ENCODE measurements at places on chromosomes 7 and 10.

DNA sequence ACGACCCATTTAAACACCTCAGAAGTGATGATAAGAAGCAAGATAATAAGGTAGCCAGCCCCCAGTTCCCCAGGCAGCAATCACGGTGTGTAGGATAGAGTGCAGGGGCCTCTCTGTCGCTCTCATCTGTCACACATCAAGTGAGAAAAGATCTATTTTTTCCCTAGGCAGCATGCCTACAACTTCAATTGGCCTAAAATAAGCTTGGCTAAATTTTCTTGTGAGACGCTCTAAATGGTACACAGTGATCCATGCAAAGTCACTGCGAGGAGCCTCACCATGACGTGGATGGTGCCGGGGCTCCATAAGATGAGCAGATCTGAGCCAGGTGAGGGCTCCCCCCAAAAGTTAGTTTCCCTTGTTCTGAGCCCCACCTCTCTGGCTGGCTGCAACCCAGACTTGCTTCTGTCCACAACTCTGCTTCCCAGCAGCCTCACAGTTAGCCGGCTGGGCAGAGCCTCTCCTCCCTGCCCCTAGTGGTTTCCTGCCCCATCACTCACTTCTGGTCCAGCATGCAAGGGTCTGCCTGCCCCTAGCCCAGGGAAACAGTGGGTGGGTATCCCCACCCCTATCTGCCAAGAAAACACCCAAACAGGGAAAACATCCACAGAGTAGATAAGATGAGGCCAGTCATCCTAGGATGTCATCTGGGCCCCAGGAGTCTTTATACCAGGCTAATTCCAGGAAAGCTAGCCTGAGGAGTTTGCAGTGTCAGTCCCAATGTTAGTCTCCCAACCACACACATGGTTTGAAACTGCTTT lies 342.1 kb downstream of the GRID1 start:
- DNase-seq = no peak

DNA sequence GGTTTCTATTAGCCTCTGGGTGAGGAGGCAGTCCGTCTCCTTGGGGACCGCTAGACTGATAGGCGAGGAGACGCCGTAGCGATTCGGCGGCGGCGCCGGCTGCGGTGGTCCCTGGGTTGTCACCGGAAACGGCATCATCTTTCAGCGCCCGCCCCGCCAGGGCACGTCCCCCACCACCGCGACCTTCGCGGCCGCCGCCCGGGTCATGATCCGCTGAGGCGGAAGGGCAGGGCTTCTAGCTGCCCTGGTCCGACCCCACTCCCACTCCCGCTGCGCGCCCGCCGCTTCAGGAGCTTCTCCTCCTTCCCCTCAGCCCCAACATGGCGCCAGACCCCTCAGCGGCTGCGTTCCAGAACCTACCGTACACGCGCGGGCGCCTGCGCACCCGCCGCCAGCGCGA lies at the start of gene PAPOLB:
Gene PAPOLB, minus strand, starts transcription at position 358 of the 400 bp plus-strand sequence. Its CDS starts 220 bp downstream, at position 138.
- no peak for DNase-seq

DNA sequence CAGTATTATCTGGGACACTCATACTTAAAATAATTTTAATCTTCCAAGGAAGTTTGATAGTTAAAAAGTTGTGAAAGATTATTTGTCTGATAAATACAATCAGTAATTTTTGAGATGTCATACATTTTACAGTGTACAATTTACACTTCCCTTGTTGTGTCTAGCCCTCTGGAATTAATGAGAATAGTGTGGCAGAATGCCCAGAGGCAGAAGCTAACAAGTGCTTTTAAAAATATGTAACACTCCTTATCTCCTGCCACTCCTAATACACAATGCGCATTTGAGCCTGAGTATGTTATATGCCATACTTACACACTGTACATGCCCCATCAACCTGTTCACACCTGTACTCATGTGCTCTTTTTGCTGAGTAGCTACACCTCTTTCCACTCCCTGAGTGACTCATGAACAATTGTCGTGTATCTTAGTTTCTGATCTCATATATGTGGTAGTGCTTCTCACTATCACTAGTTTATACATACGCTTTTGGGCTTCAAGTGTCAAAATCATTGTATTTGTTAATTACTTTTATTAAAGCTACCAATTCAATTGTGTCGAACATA lies 106.9 kb upstream of the GNAI1 start:
- DNase-seq = no peak

DNA sequence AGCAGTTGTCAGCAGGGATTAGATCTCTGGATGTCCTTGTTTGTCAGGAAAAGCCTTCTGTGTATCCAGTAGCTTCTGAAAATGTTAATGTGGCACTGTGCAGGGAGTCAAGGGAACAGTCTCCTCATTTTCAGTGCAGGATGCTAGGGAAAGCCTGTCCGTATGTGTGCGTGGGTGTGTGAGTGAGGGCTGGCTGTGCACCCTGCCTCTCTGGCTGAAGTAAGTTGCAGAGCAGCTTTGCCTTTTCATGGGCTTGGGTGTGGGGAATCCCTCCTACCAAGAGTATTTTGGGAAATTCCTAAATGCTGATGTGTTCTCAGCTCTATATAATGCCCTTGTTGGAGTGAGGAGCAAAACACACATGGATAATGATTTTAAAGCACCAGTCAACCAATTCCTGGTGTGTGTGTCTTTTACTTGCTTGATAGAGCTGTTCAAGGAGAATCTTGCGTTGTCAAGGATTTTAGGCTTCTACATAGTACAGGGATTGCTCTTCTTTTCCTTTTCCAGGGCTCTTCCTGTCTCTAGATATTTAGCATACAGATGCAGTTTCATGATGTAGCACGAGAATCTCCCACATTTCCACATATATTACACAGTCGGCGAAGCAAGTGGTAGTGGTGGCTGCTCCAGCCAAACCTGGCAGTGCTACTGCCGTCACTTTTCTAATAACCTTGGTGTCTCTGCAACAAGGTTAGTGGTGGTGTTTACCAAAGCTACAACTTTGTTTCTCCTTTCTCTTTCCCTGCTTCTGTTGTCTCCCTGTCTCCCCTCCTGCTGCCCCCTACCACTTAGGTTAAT lies 92.8 kb downstream of the MCU start:
- peak; percentile 62 for DNase-seq

DNA sequence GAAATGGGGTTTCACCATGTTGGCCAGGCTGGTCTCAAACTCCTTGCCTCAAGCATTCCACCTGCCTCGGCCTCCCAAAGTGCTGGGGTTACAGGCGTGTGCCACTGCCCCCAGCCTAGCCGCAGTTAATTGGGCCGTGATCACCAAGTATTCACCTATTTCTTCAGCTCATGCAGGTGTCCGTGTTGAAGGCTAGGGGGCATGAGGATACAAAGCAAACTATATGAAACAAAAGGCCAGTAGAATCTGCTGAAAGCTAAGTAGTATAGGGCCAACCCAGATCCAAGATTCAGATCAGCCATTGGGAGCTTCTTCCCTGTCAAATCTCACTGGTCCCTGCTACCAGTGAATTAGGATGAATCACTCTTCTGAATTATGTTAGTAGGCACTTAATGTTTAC lies 73.4 kb downstream of the LRRC4 start:
- no peak for DNase-seq

- no peak for DNase-seq
Observed at GRCh38 chr10:123864923-123865322, 26.7 kb downstream of the CPXM2 start.

DNA sequence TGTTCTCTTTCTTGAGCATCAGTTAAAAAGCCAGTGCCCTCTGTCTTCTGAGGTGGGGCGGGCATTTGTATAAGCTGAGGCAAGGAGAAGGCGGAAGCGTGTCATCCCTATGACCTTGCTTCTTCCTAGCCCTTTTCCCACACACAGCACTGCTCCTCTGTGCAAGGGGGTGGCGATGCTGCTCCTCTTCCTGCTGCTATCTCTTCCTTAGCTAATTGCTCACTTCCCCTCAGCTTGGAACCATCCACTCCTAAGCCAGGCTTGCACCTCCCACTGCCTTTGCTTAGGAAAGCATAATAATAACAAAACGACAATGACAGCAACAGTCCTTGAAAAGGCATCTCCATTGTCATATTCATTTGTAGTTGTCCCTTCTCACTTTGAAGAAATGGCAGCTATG lies 366.9 kb downstream of the PHTF2 start:
- no peak for DNase-seq

- DNase-seq = no peak
Observed at GRCh38 chr10:72098836-72099599, 10.7 kb upstream of the SPOCK2 start.

DNA sequence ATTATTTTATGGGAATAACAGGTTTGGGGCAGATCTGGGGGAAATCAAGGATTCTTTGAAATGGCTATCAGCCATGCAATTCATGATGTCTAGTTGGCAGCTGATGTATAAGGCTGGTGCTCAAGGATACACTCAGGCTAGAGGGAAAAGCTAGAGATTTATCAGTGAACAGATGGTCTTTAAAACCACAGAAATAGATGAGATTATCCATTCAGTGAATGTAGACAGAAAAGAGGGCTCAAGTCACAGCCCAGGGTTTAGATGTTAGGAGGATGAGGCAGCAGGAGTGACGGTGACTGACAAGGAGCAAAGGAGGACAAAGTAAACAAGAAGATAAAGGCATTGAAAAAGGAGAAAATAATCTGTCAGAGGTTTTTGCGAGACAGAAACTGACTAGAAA lies 238.7 kb downstream of the CDK14 start:
- no peak for DNase-seq

DNA sequence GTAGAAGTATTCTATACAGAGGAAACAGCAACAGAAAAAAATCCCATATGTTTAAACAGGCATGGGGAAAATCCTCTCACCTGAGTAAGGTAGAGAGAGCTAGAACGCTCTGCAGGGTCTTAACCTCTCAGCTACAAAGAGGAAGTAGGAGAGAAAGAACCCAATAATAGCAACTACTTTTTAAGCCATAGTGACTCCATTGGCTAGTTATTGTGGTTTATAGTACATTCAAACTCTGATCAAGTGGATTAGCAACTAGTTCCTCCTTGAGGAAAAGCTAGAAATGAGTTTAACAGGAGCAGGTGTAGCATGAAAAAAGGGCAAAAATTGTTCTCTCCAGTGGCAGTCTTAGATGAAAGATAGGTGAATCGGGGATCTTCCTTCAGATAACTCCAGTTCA lies 89.7 kb downstream of the HGF start:
- DNase-seq = no peak

- DNase-seq = no peak
Observed at GRCh38 chr7:73817121-73817520, 13.7 kb upstream of the CLDN4 start.

DNA sequence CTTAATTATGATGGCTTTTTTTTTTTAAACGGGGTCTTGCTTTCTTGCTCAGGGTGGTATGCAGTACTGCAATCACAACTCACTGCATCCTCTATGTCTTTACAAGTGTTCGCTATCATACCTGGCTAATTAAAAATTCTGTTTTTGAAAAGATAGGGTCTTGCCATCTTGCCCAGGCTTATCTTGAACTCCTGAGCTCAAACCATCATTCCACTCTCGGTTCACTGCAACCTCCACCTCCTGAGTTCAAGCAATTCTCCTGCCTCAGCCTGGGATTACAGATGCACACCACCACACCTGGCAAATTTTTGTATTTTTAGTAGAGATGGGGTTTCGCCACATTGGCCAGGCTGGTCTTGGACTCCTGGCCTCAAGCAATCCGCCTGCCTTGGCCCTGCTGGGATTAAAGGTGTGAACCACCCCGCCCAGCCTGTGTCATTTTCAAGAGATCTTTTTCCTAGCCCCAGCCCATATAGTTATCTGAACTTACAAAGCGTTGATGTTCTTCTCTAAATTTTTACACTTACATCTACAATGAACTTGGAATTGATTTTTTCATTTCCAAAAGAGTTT lies 6.0 kb downstream of the HNRNPF start:
- no peak for DNase-seq

DNA sequence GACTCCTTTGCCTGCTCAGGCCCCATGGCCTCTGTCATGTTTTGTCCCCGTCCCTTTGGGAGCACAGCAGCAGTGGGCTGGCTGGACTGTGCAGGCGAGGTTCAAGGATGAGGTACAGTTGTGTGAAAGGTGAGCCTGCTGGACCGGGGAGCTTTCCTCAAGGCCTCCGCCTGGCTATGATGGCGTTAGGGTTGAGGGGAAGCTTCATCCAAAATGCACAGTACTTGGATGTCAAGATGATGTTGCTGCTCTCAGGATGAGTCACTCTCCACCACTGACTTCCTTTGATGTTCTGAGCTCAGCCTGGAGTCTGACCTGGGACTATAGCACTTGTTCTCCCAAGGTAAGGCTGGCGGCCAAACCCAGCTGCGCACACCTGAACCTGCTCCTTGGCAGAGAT lies 152.7 kb upstream of the SHH start:
- no peak for DNase-seq

- DNase-seq = no peak
Observed at GRCh38 chr7:40876601-40877000, 741.8 kb downstream of the SUGCT start.

- DNase-seq = no peak
Observed at GRCh38 chr10:35212856-35213255, 86.2 kb downstream of the CREM start.

- no peak for DNase-seq
Observed at GRCh38 chr10:79254333-79255006, 92.8 kb upstream of the PPIF start.

DNA sequence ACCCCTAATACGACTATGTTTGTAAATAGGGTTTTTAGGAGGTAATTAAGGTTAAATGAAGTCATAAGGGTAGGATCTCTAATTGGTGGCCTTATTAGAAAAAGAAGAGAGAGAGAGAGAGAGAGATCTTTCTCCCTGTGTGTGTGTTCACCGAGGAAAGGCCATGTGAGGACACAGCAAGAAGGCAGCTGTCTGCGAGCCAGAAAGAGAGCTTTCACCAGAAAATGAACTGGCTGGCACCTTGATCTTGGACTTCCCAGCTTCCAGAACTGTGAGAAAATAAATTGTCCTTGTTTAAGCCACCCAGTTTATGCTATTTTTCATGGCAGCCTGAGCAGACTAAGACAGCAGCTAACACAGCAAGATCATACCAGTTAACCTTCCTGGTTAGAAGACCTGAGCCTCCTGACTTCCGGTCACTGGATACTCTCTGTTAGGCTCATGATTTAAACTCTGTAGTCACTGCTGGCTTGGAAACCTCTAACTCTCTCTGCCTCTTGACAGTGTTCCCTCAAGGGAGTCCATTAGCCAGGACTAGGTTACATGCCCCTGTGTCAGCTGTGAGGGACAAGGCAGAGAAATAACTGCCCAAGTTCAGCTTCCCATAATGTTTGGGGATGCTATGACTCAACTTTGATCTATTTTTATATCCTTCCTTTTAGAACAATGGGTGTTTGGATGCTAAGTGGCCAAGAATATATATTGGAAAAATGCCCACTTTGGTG lies 102.3 kb downstream of the DYNC1I1 start:
- DNase-seq = no peak

DNA sequence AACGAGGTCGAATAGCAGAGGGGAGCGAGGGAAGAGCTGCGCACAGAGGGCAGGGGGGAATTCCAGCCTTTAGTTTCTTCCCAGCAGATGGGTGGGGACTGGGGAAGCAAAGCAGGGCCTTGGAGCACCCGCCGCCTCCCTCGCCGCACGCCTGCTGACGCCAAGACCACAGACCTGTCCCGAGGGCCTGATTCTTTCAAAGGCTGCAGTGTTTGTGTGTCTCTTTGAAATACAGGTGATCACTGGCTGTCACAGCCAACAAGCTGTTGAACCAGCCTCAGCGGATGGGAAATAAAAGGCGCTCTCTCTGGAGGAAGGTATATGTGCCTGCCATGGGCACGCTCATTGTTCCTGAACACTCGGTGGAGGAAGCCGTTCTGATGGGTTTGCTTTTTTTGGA lies 119.3 kb downstream of the FAM53B start:
- no peak for DNase-seq

- no peak for DNase-seq
Observed at GRCh38 chr10:104031631-104032030, 54.0 kb downstream of the COL17A1 start.

All from ecto neural progenitor cell (in vitro differentiated cells).